ENCODE measurements at places on chromosomes 16 and 17.

DNA sequence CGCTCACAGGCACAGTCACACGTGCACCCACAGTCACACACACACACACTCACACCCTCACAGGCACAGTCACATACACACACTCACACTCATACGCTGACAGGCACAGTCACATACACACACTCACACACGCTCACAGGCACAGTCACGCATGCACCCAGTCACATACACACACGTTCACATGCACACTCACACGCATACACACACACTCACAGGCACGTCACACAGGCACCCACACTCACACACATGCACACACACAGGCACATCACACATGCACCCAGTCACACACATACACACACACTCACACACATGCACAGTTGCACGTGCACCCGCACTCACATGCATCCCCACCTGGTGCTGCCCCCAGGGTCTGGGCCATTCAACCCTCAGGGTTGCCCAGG is 46.1 kb upstream of the CBFA2T3 start:
- no peak overlapping the region for H3K4me3 ChIP-seq
- no peaks in the 10 kb centered on the region for H3K36me3 ChIP-seq
- no peak overlapping the region for H3K27ac ChIP-seq
- H3K4me1 ChIP-seq, result no peaks in the 10 kb centered on the region

GRCh38 chr17:74108126-74108705 is 95.3 kb upstream of the RPL38 start:
- no peaks in the 10 kb centered on the region for H3K36me3 ChIP-seq
- no peak overlapping the region for H3K4me3 ChIP-seq
- no peaks in the 10 kb centered on the region for H3K27me3 ChIP-seq

DNA sequence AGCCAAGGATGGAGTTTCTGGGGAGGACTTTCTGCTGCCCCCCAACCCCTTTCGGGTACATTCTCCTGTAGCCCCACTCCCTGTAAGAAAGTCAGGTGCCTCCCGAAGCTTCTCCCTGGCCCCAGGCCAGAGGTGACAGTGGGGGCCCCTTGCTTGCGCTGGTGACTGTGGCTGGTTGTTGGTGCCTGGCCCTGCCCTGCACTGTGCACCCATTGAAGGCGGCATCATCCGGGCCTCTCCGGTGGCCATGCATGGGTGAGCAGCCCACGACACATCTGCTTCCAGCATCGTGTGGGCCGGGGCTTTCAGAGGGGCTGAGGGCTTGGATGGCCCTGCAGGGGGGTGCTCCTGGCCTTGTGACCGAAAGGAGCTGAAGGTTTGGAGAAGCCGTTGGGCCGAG is 297.0 kb downstream of the SEC14L1 start:
- peaks cover 75% of the 10 kb centered on the region for H3K4me1 ChIP-seq
- no peaks in the 10 kb centered on the region for H3K27me3 ChIP-seq
- no peaks in the 10 kb centered on the region for H3K36me3 ChIP-seq
- H3K27ac ChIP-seq, result peak overlapping the region; percentile 88
- no peak for DNase-seq
- H3K4me3 ChIP-seq, result no peak overlapping the region

DNA sequence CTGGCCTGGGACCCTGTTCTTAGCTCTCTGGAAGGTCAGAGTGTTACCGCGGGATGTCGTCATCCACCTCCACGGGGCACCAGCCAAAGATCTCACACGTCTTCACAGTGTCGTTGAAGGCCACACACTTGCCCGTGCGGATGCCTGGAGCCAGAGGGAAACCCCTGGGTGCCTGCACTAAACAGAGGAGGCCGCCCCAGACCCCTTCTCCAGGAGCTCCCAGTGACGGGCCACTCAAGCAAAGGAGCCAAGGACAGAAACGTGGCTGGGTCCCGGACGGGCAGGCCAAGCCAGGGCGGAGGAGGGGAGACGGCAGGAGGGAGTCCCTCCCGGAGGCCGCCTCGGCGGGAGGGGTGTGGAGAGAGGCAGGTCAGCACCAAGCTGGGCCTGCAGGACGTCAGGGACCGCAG is 11.0 kb upstream of the CAMKK1 start:
- H3K27me3 ChIP-seq, result no peaks in the 10 kb centered on the region
- DNase-seq, result no peak
- no peak overlapping the region for H3K4me3 ChIP-seq
- no peaks in the 10 kb centered on the region for H3K4me1 ChIP-seq
- H3K27ac ChIP-seq, result no peak overlapping the region
- no peaks in the 10 kb centered on the region for H3K36me3 ChIP-seq

GRCh38 chr17:69733171-69734012 is 318.9 kb downstream of the MAP2K6 start:
- peak overlapping the region; percentile 40 for H3K27ac ChIP-seq
- peaks cover 17% of the 10 kb centered on the region for H3K4me1 ChIP-seq
- no peak overlapping the region for H3K4me3 ChIP-seq
- H3K27me3 ChIP-seq, result no peaks in the 10 kb centered on the region

GRCh38 chr17:58902322-58902721 is 146.7 kb downstream of the PPM1E start:
- no peak overlapping the region for H3K27ac ChIP-seq
- H3K4me1 ChIP-seq, result no peaks in the 10 kb centered on the region
- no peak for DNase-seq
- H3K36me3 ChIP-seq, result no peaks in the 10 kb centered on the region
- H3K27me3 ChIP-seq, result no peaks in the 10 kb centered on the region

Measured in esophagus squamous epithelium (tissue), 5 donors.